Left ventricle myocardium inferior (tissue), 1 donor: ENCODE measurements at places on chromosomes 5 and 9.
A peak's percentile ranks its signal among the peaks of the same experiment; 100 is the strongest.

DNA sequence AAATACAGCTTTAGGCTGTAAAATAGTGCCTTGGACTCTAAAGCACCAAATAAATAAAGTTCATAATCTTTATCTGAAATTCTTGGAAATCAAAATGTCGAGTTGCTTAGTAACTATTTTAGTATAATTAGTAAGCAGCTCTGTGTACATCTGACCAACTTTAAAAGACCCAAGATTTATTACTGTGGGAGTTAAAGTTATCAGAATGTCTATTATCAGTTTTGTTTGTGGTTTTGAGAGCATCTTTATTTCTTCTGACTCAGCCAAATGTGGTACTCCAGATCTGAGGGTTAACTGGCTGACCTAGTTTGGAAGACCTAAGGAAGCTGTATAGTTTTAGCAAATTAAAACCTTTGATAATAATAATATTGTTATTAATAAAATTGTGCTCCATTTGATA is 81.2 kb downstream of the PRLR start:
- DNase-seq: no peak

- peak; percentile 86 for DNase-seq
Observed at GRCh38 chr9:93098236-93098946, 2.4 kb downstream of the CARD19 start.

- no peak for DNase-seq
Observed at GRCh38 chr9:107648153-107648715, 158.7 kb upstream of the KLF4 start.

- no peak for DNase-seq
Observed at GRCh38 chr5:131640043-131640856, 5.2 kb upstream of the RAPGEF6 start.

GRCh38 chr5:94849324-94849723 is 230.9 kb downstream of the SLF1 start:
- DNase-seq: no peak

- DNase-seq: peak; percentile 44
Observed at GRCh38 chr9:131310833-131311554, 21.5 kb downstream of the PLPP7 start.

- DNase-seq: peak; percentile 75
Observed at GRCh38 chr5:149406203-149406978, 27.3 kb upstream of the IL17B start.

- DNase-seq: no peak
Observed at GRCh38 chr5:167770461-167770860, 521.0 kb upstream of the WWC1 start.

GRCh38 chr9:27373851-27374250 is 76.9 kb upstream of the EQTN start:
- no peak for DNase-seq

GRCh38 chr9:109739760-109740159 is 40.2 kb upstream of the PALM2AKAP2 start:
- no peak for DNase-seq

- DNase-seq: no peak
Observed at GRCh38 chr9:134568811-134569210, 72.8 kb upstream of the COL5A1 start.

GRCh38 chr5:149422366-149423048 is 43.4 kb upstream of the IL17B start:
- DNase-seq: peak; percentile 81

- no peak for DNase-seq
Observed at GRCh38 chr5:53322257-53322656, 158.2 kb upstream of the FST start.

GRCh38 chr5:169668732-169669131 is 31.7 kb downstream of the DOCK2 start:
- DNase-seq: no peak

- DNase-seq: no peak
Observed at GRCh38 chr5:166058660-166059059, 2232.8 kb upstream of the WWC1 start.

DNA sequence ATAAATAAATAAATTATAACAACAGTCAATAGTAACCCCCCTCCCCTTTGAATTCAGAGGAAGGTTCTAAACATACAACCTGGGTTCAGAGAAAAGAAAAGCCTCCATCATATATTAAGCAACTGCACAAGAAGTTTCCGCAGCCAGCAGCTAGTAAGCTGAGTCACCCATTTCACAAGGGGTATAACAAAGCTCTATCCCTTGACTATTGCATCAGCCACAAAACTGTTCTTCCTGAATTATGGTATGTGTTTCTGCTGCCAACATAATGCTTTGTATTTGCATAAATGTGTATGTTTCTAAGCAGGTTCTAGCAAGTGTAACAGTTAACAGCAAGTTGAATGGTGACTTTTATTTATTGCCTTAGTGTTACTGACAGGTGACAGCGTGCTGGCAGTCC is 6.8 kb upstream of the CEP120 start:
- DNase-seq: no peak

- no peak for DNase-seq
Observed at GRCh38 chr9:125785248-125785751, 38.1 kb downstream of the PBX3 start.

- DNase-seq: no peak
Observed at GRCh38 chr5:117165068-117165467, 590.4 kb upstream of the SEMA6A start.

DNA sequence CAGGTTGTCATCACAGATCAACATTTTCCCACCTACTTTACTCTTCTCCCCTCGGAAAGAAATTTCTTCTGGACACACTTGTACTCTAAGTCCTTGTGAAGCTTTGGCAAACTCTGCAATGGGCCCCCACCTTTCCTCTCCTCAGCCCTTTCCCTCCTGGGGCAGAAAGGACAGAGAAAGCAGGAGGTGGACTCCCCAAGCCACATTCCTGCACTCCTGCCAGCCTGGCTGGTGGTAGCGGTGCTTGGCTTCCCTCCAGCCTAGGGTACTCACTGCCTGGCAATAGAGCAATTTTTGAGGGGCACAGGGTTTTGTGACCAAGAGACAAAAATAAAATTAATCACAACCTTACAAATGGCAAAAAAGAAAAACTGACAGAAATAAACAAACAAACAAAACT is 451.4 kb downstream of the ZSWIM6 start:
- no peak for DNase-seq

- peak; percentile 86 for DNase-seq
Observed at GRCh38 chr9:83978992-83979811, 813 bp downstream of the HNRNPK start.

- no peak for DNase-seq
Observed at GRCh38 chr5:159412284-159413046, 82.2 kb upstream of the IL12B start.

- DNase-seq: no peak
Observed at GRCh38 chr5:33273985-33274384, 166.8 kb upstream of the TARS1 start.

DNA sequence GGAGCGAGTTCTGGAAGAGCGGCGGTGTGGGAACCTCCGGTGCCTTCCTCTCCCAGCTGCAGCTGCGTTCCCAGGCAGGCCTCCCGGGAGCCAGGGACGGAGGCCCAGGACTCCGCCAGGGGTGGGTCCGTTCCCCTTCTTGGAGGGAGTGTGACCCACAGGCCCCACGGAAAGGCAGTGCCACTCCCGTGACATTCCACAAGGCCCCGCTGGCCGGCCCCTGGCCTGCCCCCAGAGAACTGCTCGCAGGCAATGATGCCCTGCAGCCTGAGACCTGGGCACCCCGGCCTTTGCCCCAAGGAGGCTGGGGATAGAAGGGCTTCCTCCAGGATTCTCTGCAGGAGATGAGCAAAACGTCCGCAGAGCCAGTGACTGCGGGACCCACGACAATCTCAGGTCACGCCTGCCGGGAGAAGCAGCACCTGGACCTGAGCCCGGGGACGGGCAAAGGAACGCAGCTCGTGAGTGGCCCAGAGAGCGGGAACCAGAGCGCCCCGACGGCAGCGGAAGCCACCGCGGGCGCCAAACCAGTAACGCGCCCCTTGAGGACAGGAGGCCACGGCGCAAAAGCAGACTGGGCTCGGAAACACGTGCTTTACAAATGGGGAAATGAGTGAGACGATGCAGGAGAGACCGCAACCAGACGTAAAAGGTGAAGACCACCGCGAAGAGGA is 9.3 kb downstream of the OBP2B start:
- DNase-seq: peak; percentile 36

DNA sequence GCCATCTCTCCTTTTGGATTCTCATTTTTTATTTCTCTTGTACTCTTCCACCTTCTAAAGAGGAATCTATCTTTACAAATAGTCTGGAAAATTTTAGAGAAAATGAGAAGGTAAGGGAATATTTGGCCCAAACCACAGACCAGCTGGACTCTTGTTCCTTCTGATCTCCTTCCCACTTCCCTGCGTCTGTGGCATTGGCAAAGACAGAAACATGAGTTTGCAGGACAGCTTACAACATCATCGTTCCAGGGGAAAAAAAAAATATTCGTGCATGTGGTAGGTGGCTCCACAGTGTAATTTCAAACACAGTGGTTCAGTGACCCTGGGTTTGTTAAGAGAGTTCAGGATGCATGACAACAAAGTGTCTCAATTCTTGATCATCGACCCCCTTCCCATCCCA is 755.0 kb downstream of the DNAH5 start:
- no peak for DNase-seq

DNA sequence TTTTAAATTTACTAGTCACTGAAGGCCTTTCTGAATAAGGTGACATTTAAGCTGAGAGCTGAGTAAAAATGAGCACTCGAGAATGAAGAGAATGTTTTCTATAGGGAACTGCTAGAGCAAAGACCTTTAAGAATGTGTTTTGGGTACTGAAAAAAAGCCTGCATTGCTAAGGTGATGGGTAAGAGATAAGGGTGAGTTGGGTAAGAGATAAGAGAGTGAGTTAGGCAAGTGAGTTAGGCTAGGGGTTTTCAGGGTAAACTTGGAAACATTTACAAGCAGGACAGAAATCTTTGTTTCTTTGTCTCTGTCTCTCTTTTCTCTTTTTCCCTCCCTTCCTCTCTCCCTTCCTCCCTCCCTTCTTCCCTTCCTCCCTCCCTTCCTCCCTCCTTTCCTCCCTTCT is 5.6 kb downstream of the RAD23B start:
- DNase-seq: no peak

GRCh38 chr5:79771387-79771786 is 81.8 kb downstream of the CMYA5 start:
- DNase-seq: no peak

DNA sequence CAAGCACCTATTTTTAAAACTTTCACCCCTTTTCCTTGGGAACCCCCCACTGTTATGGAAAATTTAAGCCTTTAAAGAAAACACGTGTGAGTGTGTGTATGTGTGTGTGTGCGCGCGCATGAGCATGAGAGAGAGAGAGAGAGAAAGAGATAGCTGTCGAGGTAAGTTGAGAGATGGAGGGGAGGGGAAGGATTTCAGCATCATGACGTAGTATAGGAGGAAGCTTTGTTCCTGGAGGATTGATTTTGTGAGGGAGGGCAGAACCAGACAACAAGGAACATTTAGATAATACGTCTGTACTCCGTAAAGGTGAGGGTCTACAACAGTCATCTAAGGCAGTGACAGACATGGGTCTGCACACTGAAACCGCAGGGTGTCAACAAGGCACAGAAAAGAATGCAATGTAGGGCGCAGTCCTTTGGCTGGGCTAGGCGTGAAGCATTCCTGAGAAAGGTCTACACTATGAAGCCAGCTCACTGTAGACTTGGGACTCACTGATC is 227.7 kb downstream of the SMARCA2 start:
- DNase-seq: no peak

GRCh38 chr9:116368680-116369079 is 215.1 kb downstream of the PAPPA start:
- DNase-seq: no peak
